ENCODE measurements at places on chromosomes 11 and 22.

DNA sequence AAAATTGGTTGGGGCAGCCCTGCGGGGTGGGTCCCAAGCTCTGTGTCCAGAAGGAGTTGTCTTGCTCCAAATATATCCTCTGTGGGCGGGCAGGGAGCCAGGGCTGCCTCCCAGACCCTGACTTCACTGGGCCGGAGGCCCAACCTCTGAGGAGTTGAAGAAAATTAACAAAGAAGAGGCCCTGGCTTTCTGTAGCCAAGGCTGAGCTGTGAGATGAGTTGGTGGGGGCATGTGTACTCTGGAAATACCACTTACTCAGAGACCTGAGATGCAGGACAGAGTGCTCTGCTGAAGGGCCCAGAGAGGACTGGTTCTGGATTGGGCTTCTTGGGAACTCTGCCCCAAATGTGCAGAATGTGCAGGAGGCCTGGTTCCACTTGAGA is 96.3 kb downstream of the SWAP70 start:
- H3K4me3 ChIP-seq = no peak overlapping the region
- H3K27me3 ChIP-seq = no peaks in the 10 kb centered on the region
- no peaks in the 10 kb centered on the region for H3K36me3 ChIP-seq
- peak overlapping the region; percentile 88 for H3K27ac ChIP-seq
- peaks cover 53% of the 10 kb centered on the region for H3K4me1 ChIP-seq
- DNase-seq = peak; percentile 95

DNA sequence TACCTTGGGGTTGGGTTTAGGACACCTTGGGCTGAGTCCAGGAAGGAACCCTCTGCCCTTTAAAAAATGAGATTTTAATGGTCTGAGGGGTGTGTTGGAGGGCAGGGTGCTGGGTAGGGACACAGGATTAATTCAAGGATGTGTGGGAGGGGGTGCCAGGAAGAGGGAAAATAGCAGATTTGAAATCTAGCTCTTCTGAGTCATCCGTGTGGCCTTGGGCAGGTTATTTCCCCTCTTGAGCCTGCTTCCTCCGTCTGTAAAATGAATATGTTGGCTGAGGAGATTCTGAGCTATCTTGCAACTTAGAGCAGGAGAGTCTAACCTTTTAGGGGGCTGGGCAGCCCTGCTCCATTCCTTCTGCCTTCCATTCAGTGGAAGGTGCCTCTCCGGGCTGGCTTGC is 3.0 kb downstream of the TSPAN18 start:
- H3K27me3 ChIP-seq = peaks cover 54% of the 10 kb centered on the region
- H3K27ac ChIP-seq = no peak overlapping the region
- H3K4me1 ChIP-seq = no peaks in the 10 kb centered on the region
- no peak overlapping the region for H3K4me3 ChIP-seq
- H3K36me3 ChIP-seq = no peaks in the 10 kb centered on the region

DNA sequence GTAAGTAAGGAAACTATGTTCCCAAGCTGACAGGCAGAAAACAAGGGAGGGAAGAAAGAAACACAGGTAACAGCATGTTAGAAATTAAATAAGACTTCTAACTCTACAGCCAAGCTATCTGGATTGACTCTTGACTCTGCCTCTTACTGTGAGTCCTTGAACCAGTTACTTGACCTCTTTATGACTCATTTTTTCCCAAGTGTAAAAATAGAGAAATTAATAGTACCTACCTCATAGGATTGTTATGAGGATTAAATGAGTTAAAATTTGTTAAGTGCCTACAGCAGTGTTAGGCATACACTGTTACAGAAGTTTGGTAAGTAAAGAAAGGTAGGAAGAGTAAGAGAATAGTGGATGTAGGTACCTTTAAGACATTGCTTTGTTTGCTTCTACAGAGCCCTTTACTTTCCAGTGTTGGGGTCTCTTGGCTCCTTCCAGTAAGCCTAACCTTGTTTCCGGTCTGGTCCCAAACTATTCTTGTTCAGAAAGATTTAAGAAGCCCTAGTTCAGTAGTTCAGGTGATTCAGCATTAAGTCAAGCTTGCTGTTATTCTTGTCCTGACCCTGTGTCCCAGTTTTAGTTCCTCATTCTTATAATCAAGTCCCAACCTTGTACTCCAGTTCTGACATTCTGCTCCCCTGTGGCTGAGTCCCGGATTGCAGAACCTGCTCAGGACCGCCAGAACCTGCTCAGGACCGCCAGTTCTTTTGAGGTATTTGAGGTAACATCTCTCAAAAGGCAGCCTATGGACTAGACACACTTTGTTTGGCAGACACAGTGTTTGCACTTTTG is 963.4 kb upstream of the CCDC90B start:
- H3K27me3 ChIP-seq = no peaks in the 10 kb centered on the region
- H3K4me1 ChIP-seq = no peaks in the 10 kb centered on the region
- H3K27ac ChIP-seq = no peak overlapping the region
- DNase-seq = no peak
- H3K4me3 ChIP-seq = no peak overlapping the region

- H3K36me3 ChIP-seq = 0 out of 2 replicates have a peak, but pooled peaks cover 2% of the 10 kb centered on the region
- H3K27ac ChIP-seq = peak overlapping the region; percentile 61
- H3K4me1 ChIP-seq = peaks cover 11% of the 10 kb centered on the region
- H3K4me3 ChIP-seq = peak overlapping the region; percentile 54
These were observed 580 bp downstream of the DTX4 start for GRCh38 chr11:59172345-59173079.

GRCh38 chr11:66335531-66336233 is 552 bp downstream of the RIN1 start:
- H3K36me3 ChIP-seq = peaks cover 33% of the 10 kb centered on the region
- no peaks in the 10 kb centered on the region for H3K27me3 ChIP-seq
- H3K4me1 ChIP-seq = peaks cover 23% of the 10 kb centered on the region
- DNase-seq = peak; percentile 59

DNA sequence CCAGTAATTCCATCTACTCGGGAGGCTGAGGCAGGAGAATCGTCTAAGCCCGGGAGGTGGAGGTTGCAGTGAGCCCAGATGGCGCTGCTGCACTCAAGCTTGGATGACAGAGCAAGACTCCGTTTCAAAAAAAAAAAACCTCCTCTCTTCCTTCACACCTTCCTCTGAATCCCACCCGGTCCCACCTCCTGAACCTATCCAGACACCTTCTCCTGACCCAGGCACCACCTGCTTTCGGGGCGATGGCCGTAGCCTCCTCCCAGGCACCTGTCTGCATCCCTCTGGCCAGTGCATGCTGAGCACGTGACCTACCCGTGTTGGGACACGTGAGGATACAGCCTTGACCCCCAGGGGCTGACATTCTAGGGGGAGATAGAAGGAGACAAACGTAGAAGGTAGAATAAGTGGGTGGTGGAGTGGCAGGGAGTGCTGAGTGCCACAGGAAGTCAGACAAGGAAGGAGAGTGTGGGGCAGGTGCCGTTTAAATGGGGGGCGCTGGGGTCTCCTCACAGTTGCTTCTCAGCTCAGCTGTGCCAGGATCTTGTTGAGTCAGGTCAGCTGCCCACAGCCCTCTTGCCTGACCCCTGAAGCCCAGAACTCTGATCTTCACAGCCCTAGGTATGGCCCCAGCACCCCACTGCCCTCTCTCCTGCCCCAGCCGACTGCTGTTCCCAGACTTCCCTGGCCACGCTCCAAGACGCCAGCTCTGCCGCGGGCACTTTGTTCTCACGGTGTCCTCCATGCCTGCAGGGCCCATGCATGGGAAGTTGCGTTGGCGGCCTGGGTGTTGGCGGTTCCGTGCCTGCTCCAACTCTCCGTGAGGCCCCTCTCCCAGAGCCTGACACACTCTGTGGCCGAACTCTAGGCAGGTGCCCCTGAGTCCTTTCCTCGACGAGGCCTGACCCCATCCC is 1.2 kb upstream of the MIOX start:
- no peak overlapping the region for H3K4me3 ChIP-seq
- H3K27ac ChIP-seq = no peak overlapping the region
- H3K36me3 ChIP-seq = peaks cover 4% of the 10 kb centered on the region
- DNase-seq = no peak
- H3K27me3 ChIP-seq = peaks cover 7% of the 10 kb centered on the region
- no peaks in the 10 kb centered on the region for H3K4me1 ChIP-seq

GRCh38 chr11:90722552-90723190 is 499.8 kb upstream of the CHORDC1 start:
- no peak overlapping the region for H3K4me3 ChIP-seq
- no peak overlapping the region for H3K27ac ChIP-seq
- no peaks in the 10 kb centered on the region for H3K27me3 ChIP-seq
- no peaks in the 10 kb centered on the region for H3K4me1 ChIP-seq
- no peak for DNase-seq
- H3K36me3 ChIP-seq = no peaks in the 10 kb centered on the region

- H3K36me3 ChIP-seq = no peaks in the 10 kb centered on the region
- H3K4me1 ChIP-seq = peaks cover 2% of the 10 kb centered on the region
- DNase-seq = no peak
These were observed 194.7 kb downstream of the KIRREL3 start for GRCh38 chr11:126805870-126806269.

- no peaks in the 10 kb centered on the region for H3K27me3 ChIP-seq
- no peak overlapping the region for H3K4me3 ChIP-seq
- no peaks in the 10 kb centered on the region for H3K36me3 ChIP-seq
- peaks cover 14% of the 10 kb centered on the region for H3K4me1 ChIP-seq
- H3K27ac ChIP-seq = no peak overlapping the region
- DNase-seq = peak; percentile 58
These were observed 91.0 kb downstream of the CCDC83 start for GRCh38 chr11:85946221-85946620.

- H3K27me3 ChIP-seq = no peaks in the 10 kb centered on the region
- no peak overlapping the region for H3K4me3 ChIP-seq
- H3K27ac ChIP-seq = no peak overlapping the region
These were observed 426.0 kb downstream of the TBC1D22A start for GRCh38 chr22:47188261-47189055.

GRCh38 chr22:50207383-50208140 is 6.8 kb downstream of the SELENOO start:
- H3K27me3 ChIP-seq = no peaks in the 10 kb centered on the region
- DNase-seq = no peak
- H3K27ac ChIP-seq = no peak overlapping the region
- H3K4me1 ChIP-seq = no peaks in the 10 kb centered on the region
- no peak overlapping the region for H3K4me3 ChIP-seq

DNA sequence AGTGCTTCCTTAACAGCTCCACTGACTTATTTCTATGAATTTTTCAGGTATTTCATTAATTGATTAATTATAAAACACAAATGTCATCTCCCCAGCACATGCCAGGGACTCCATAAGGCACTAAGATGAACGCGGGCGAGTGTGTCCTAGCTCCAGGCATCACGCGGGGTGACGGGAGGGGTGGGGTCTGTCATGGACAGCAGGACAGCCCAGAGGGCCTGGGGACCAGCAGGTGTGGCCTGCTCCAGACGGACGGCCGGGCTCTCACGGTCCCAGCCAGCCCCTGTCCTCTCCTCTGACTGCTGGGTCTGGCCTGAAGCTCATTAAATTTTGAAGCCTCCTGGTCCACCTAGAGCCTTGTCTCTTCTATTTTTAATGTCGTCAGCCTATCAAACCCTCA is 531.1 kb downstream of the BRD1 start:
- H3K27ac ChIP-seq = no peak overlapping the region
- no peaks in the 10 kb centered on the region for H3K4me1 ChIP-seq
- H3K36me3 ChIP-seq = no peaks in the 10 kb centered on the region
- H3K4me3 ChIP-seq = no peak overlapping the region
- no peak for DNase-seq
- no peaks in the 10 kb centered on the region for H3K27me3 ChIP-seq

DNA sequence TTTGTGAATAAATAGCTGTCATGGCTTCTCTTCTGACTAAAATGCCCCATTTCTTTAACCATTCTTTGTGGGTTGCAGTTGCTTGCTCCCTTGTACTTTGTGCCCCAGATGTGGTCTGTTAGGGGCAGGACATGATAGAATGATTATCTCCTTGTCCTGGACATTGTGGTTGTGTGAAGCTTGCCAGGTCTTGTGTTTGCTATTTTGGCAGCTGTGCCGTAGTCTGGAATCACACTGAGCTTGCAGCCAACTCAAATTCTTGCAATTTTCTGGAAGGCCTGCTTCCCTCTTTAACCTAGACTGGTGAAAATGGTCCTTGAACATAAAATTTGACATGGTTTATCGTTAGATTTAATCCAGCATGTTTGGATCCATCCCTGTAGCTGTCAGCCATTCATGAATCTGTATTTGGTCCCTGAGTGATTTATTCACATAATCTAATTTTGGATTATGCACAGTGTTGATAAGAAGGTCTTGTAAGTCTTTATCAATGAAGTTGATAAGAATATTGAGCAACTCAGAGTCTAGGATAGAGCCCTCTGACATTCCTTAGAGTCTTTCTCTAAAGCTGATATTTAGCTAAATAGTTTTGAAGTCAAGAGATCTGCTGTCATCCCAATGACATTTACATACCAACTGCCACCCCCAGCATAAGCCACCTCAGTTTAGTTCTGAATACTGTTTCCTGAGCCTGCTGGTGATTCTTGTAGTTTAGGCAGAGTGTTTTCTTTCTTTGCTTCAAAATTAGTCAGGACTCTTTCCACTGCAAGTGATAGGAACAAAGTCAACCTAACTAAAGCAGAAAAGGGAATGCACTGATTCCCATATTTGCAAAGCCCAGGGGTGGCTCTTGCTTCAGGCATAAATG is 9.8 kb downstream of the SPON1 start:
- no peak overlapping the region for H3K4me3 ChIP-seq
- H3K27me3 ChIP-seq = peaks cover 19% of the 10 kb centered on the region
- peak; percentile 22 for DNase-seq
- peaks cover 2% of the 10 kb centered on the region for H3K4me1 ChIP-seq
- no peaks in the 10 kb centered on the region for H3K36me3 ChIP-seq

DNA sequence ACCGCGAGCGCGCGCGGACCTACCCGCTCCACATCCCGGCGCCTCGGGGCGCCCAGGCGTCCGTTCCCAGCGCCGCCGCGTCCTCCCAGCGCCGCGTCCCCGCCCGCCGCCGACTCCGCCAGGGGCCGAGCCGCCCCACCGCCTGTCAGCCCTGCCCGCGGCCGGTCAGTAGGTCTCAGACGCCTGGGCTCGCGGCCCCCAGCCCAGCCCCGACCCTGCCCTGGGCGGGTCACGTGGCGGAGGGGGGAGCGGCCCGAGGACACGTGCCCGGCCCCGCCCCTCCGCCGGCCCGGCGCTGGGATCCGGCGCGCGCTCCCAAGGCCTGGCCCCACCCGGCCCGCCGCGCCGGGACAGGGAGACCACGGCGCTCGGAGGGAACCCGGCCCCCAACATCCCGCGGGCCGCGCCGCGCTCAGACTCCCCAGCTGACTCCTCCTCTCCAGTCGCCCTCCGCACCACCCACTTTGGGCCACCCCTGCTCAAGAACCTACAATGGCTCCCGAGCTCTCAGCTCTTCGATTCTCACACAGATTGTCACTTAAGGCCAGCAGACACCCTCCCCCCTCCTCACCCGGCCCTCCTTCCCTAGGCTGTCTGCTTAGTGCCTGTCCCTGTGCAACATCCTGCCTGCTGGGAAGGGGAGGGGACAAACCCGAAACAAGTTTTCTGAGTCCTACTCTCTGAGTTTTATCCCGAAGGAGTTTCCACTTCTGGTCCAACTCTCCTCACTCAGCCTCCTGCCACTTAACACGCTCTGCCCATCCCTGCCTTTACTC is at the start of gene RAB3IL1:
TSS of gene RAB3IL1 (minus strand) at position 233 of the 776 bp plus-strand sequence. CDS start at position 34, 199 bp downstream.
- peaks cover 25% of the 10 kb centered on the region for H3K27me3 ChIP-seq
- no peak for DNase-seq
- H3K36me3 ChIP-seq = no peaks in the 10 kb centered on the region
- peak within 1 kb of the TSS; percentile 7 for H3K27ac ChIP-seq

GRCh38 chr11:93432247-93432646 is 101.7 kb downstream of the DEUP1 start:
- no peak overlapping the region for H3K27ac ChIP-seq
- no peaks in the 10 kb centered on the region for H3K36me3 ChIP-seq
- no peaks in the 10 kb centered on the region for H3K27me3 ChIP-seq
